ENCODE measurements at places on chromosomes 3 and 15.
A peak's percentile ranks its signal among the peaks of the same experiment; 100 is the strongest.

GRCh38 chr15:27723821-27724220, 375.3 kb downstream of the OCA2 start:
- no peak for DNase-seq

DNA sequence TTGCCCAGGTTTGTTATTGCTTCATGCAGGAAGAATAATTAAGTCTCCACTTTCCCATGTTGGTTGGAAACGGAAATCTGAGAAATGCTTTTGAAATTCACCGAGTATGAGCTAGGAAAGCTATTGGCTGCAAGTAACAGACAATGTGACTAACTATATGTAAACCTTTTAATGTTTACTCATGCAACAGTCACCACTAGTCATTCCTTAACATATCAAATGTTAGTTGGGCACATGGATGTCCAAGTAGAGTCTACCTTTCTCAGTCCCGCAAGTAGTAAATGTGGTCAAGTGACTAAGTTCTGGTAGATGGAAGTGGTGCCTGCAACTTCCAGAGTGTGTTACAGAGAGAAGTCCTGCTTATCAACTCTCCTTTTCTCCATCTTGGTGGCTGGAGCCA, 52.5 kb downstream of the KLF15 start:
- DNase-seq, result no peak

DNA sequence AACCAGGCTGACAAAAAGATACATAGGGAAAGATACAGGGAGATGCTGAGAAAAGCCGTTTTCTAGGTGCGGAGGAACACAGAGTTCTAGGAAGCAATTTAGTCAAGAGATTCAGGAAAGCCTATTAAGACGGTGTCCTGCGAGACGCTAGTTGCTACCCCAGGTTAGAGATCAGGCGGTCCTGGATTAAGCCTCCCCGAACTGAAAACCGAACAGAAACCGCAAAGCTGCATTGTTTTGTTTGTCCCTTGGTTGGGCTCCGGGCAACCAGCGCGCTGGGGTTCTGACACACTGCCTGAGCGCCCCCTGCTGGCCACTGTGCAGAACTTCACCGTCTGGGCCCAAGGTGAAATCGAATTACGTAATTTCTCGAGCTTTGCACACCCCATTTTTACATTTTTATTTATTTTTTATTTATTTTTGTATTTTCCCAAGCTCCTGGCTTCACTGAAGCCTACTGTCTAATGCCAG, 37.3 kb upstream of the NDUFB4 start:
- peak; percentile 69 for DNase-seq

DNA sequence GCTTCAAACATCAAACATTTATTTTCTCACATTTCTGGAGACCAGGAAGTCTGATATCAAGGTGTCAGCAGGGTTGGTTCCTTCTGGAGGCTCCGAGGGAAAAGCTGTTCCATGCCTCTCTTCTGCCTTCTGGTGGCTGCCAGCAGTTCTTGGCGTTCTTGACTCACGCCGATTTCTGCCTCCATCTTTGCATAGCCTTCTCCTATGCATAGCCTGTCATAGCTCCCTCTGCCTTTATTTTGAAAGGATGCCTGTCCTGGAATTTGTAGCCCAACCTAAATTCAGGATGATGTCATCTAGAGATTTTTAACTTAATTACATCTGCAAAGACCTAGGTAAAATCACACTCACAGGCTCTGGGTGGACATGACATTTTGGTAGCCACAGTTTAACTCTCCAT, 70.4 kb downstream of the RGMA start:
- DNase-seq, result no peak

GRCh38 chr3:98961161-98962155, 60.0 kb upstream of the DCBLD2 start:
- peak; percentile 94 for DNase-seq

DNA sequence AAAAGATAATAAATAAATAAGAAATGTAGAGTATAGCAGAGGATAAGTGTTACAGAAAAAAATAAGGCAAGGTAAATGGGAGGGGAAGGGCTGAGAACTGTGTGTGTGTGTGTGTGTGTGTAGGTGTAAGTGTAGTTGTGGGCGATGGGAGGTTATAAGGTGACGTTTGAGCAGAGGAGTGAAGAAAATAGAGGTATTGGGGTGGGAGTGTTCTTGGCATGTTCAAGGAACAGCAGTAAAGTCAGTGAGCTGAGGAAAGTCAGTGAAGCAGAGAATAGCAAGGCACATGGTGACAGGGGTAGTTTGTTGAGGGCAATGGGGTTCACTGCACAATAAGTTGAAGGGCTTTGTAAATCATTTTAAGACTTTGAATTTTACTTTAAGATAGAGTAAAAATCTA, 30.9 kb upstream of the ZNF148 start:
- DNase-seq, result no peak

DNA sequence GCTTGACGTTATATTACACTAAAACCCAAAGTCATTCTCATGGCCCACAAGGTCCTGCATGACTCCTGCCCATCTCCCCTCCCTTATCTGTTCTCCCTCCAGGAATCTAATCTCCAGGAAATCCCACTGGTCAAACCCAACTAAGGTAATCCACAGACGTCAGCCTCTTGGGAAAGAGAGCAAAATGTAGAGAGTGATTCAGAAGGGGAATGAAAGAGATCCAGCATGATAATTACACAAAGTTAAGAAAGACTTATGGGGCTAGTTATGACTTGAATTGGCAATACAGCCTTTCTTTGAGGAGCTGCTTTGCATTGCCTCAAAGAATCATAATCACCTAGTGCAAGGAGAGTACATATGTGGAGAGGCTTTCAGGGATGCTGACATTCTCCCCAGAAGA, 137.8 kb upstream of the MYRIP start:
- no peak for DNase-seq

- no peak for DNase-seq
Measured at GRCh38 chr3:110928016-110928662, 143.5 kb upstream of the NECTIN3 start.

- DNase-seq, result no peak
Measured at GRCh38 chr3:24936574-24936973, 441.9 kb upstream of the THRB start.

DNA sequence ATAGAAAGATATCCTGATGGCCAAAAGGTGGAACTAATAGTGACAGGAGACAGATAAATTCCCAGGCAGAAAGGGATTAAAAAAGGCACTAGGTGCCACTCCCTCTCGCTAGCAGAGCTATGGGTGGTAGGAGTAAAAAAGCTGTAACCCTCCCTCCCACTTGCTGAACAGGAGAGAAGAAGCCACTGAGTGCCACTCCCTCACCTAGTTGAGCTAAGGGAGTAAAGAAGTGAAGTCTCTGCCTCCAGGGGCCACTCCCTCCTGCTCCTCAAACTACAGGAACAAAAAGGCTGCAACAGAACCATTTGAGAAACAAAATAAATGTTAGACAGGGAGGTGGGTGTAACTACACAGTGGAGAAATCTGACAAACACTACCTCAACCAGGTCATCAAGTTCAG, 276.2 kb upstream of the EPHA6 start:
- DNase-seq, result no peak

DNA sequence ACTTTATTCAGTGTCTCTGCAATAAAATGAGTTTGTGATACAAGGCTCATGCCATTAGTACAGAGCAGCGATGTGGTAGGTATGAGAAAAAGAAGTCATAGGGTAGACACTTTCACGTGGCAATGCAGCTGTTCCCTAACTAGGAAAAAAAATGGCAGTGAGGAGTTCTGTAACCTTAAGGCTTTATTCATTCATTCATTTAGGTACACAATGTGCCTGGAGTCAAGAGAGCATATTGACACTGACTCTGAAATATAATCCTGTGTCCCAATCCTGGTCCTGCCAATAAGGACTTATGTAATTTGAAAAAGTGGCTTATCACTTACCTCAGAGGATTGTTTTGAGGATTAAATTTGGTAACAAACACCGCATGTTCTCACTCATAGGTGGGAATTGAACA, 173.0 kb upstream of the AZI2 start:
- DNase-seq, result no peak

- no peak for DNase-seq
Measured at GRCh38 chr3:87363721-87364120, 87.3 kb upstream of the POU1F1 start.

DNA sequence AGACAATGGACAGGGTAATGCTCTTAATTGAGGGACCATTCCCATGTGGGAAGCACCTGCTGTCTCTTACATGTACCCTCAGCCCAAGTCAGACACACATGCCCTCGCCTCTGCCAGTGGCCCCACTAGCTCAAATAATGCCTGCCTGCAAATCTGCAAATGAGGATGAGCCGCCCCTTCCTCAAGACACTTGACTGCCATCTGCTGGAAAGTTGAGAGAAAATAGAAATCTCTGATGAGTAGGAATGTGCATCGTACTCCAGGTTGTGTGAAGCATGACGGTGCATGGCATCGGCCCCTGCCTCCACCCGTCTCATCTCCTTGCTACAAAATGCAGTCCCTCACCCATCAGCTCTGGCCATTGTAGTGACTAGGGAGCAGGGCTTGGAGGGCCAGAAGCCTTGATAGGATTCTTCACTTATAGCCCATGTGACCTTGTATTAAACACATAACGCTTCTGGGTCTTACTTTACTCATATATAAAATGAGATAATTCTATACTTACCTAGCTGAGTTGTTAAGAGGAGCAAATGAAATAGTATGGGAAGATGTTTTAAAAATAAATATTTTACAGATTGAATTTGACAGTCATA, 6.3 kb upstream of the SCN5A start:
- DNase-seq, result no peak

- DNase-seq, result peak; percentile 72
Measured at GRCh38 chr3:187858041-187858440, 112.8 kb upstream of the BCL6 start.

DNA sequence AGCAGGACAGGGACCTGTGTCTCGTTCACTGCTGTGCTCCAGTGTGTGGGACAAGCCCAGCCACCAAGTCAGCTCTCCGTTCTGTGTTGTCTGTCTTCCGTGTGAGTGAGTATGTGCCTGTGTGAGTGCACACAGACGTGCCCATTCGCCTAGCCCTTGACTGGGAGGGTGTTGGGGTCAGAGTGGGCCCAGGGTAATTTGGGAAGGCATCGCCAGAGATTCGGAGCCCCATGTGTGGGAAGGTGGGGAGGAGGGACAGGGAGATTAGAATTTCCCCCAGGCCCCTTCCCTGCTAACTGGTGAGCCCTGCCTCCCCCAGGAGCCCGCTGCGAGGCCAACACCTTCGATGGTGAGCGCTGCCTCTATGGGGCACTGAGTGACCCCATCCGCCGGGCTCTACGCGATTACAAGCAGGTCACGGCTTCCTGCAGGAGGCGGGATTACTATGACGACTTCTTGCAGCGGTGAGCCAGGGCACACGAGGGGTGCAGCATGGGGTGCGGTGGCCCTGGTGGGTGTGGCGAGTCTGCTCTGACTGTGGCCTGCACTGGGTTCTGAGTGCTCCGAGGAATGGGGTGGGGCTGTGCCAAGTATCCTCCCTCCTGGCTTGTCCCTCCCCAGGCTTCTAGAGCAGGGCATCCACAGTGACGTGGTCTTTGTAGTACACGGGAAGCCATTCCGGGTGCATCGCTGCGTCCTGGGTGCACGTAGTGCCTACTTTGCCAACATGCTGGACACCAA, 3.1 kb downstream of the ABTB1 start:
- no peak for DNase-seq

DNA sequence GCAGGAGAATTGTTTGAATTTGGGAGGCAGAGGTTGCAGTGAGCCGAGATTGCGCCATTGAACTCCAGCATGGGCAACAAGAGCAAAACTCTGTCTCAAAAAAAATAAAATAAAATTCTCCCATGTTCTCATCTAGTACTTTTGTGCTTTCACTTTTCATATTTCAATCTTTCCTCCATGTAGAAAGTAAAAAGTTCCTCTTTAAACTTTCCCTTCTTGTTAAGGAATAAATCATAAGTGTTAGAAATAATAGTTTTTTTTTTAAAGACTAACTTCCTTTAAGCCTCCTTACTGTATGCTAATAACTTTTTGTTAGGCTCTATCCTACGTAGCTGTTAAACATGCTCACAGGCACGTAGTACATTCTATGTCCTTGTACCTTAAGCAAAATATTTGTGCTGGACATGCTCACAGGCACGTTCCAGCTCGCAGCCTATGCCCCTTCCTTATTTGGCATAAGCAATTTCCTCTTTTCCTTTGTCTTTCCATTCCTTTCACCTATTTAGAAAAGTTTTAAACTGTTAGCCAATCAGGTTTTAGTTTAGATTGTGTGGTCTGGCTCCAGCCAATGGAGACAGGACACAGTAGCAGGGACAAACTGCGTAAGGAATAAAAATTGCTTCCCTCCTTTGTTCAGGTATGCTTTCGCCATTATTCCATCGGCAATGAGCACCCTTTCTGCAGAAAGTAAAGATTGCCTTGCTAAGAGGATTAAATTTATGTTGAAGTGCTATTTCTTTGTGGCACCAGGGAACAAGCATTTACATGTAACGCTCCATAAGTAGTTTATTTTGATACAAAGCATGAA, 38.9 kb upstream of the PIK3CB start:
- no peak for DNase-seq

GRCh38 chr3:58839187-58839586, 172.6 kb upstream of the FAM3D start:
- DNase-seq, result no peak

DNA sequence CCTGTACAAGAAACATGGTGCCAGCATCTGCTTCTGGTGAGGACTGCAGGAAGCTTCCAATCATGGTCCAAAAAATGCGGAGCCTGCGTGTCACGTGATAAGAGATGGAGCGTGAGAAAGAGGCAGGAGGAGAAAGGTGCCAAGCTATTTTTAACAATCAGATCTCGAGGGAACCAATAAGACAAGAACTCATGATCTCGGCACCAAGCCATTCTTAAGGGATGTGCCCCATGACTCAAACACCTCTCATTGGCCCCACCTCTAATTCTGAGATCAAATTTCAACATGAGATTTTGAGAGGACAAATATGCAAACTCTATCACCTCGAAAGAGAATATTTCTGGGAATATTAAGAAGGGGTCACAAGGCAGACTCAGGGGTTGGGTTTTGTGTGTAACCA, 107.2 kb downstream of the PYDC2 start:
- no peak for DNase-seq

DNA sequence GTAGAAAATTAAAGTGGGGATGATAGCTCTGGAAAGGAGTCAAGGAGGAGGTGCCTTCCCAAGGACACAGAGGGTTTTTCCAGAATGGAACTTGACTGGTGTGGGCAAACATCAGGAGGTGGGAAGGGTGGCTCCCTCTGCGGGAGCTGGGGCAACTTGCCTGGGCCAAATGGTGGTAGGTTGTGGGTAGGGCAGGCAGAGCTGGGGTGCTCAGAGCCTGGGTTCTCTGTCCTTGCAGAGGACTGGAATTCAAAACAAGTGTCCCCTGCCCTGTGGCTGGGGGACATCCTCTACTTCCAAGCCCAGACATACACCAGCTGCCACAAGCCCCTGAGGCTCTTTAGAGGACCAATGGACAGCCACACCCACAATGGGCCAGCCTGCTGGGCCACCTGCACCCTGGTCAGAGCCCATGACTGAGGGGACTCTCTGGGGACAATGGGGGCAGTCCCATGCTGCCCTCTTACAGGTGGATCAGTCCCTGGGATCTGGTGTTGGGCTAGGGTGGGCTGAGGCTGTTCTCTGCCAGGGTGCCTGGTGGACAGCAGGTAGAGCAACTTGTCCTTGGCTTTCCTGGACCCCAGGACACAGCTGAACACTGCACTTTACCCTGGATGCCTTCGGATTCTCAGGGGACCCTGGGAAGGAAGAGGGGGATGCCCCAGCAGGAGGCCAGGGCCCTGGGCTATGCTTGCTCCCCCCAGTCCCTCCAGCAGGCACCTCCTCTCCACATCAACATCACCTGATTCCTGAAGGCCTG, 38.6 kb upstream of the CSPG4 start:
- DNase-seq, result no peak
